ENCODE measurements at places on chromosomes 6 and 20.

GRCh38 chr20:8183526-8183925 is 51.5 kb downstream of the PLCB1 start:
- no peak for DNase-seq

DNA sequence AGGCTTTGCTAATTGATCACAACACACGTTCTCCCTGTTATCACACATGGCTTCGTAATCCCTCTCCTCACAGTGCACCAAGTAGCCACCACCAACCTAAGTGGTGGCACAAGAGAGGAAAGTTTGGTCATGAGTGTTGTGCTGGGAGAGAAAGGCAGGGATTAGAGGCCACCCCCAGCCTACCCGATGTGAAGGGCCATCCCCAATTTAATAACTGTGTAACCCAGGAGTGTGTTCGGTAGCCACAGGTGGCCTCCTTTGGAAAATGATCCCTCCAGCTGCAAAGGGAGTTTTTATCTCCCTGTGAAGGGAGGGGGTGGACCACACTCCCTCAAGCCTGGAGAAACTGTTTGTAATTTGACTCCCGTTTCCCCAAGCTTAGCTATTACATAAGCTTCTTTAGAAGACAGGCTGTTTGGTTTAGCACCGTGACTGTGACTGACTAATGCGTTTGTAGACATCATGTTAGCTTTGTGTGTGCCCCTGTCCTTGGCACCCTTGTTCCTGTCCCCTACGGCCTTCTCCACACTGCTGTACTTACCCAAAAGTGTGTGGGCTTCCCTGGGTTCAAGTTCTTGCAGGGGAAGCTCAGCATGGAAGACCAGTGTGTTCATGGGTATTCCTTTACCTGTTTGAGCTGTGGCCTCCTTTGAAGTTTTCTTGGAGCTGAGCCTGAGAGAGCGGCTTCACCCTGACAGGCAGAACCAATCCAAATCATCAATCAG is 20.6 kb downstream of the PPP1R16B start:
- no peak for DNase-seq

- peak; percentile 65 for DNase-seq
Observed at GRCh38 chr20:37901654-37902503, 1.0 kb upstream of the VSTM2L start.

DNA sequence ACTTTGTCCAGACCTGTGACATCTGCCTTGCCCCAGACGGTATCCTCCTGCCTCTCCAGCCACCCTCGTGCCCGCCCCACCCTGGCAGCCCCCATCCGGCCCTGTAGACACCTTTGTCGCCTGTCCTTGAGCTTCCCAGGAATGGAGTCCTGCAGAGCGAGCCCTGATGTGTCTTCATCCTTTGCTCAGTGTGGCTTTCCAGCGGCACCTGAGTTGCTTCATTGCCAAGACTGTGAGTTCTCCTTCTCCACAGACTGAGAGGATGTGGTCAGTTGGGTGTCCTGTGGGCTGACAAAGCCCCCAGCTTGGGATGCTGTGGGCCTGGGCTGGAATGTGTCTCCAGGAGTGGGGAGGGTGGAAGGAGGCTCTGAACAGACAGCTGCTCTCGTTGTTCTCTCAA is 1.7 kb upstream of the CST4 start:
- no peak for DNase-seq

DNA sequence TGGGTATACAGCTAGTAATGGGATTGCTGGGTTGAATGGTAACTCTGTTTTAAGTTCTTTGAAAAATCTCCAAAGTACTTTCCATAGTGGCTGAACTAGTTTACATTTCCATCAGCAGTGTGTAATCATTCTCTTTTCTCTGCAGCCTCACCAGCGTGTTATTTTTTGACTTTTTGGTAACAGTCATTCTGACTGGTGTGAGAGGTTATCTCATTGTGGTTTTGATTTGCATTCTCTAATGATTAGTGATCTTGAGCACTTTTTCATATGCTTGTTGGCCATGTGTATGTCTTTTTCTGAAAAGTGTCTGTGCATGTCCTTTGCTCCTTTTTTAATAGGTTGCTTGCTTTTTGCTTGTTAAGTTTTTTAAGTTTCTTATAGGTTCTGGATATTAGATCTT is 194.2 kb upstream of the PHACTR1 start:
- no peak for DNase-seq

GRCh38 chr6:142444881-142445301 is 143.1 kb downstream of the ADGRG6 start:
- no peak for DNase-seq

DNA sequence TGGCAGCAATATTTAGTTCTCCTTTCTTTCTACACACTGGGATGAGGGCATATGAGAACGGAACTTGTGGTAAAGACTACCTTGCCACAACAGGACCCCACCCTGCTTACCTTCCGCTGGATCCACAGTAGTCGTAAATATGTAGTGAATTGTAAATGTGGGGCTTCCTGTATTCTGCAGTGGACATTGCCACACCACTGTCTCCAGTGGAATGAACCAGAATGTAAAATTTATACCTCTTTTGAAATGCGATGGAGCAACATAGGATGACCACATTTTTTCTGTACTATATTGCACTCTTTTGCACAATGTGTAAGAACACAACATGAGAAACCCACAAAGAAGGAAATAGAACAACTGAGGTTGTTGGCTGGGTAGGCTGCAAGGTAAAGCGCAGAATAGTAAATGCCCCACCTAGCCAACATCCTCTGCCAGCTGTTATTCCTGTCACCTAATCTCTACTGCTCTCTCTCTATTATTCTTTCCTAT is 16.1 kb upstream of the RIPOR2 start:
- DNase-seq: peak; percentile 52

DNA sequence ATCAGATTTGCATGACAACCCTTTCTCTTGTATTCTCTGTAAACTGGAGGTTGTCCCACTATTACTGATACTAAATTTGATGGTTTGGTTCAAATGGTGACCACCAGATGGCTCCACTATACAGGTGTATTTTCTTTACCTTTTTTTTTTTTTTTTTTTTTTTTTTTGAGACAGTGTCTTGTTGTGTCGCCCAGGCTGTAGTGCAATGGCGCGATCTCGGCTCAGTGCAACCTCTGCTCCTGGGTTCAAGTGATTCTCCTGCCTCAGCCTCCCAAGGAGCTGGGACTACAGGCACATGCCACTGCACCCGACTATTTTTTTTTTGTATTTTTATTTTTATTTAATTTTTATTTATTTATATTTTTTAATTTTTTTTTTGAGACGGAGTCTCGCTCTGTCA is 6.6 kb upstream of the WTAP start:
- peak; percentile 51 for DNase-seq

- peak; percentile 79 for DNase-seq
Observed at GRCh38 chr6:127515794-127516661, 3.1 kb downstream of the MTCL3 start.

Measured in activated CD4-positive, alpha-beta T cell treated with anti-CD3 and anti-CD28 coated beads, Interleukin-2, Interleukin-6, amounts not matched to agents 100 ng/mL and 50 ng/mL, durations not matched to agents 16 hours and 8 hours (primary cell).